ENCODE measurements at places on chromosomes 6 and 20. TPM values are rescaled to one million over a fixed set of nuclear protein-coding genes. Genes with fewer than 3 reads are reported as not detected.

GRCh38 chr20:9066191-9066590, 2.7 kb upstream of the PLCB4 start:
- H3K4me3 ChIP-seq = no peak overlapping the region
- H3K4me1 ChIP-seq = peaks cover 3% of the 10 kb centered on the region
- H3K27me3 ChIP-seq = peaks cover 20% of the 10 kb centered on the region
- DNase-seq = no peak
- H3K27ac ChIP-seq = no peak overlapping the region
- H3K36me3 ChIP-seq = no peaks in the 10 kb centered on the region

GRCh38 chr6:144793744-144794143, 508.6 kb downstream of the UTRN start:
- no peak overlapping the region for H3K4me3 ChIP-seq
- peaks cover 4% of the 10 kb centered on the region for H3K36me3 ChIP-seq
- no peaks in the 10 kb centered on the region for H3K4me1 ChIP-seq
- H3K27me3 ChIP-seq = no peaks in the 10 kb centered on the region
- no peak for DNase-seq
- no peak overlapping the region for H3K27ac ChIP-seq

- H3K27me3 ChIP-seq = no peaks in the 10 kb centered on the region
- no peak for DNase-seq
- H3K4me3 ChIP-seq = no peak overlapping the region
These were observed 2.1 kb upstream of the ZKSCAN4 start for GRCh38 chr6:28254121-28254519.

DNA sequence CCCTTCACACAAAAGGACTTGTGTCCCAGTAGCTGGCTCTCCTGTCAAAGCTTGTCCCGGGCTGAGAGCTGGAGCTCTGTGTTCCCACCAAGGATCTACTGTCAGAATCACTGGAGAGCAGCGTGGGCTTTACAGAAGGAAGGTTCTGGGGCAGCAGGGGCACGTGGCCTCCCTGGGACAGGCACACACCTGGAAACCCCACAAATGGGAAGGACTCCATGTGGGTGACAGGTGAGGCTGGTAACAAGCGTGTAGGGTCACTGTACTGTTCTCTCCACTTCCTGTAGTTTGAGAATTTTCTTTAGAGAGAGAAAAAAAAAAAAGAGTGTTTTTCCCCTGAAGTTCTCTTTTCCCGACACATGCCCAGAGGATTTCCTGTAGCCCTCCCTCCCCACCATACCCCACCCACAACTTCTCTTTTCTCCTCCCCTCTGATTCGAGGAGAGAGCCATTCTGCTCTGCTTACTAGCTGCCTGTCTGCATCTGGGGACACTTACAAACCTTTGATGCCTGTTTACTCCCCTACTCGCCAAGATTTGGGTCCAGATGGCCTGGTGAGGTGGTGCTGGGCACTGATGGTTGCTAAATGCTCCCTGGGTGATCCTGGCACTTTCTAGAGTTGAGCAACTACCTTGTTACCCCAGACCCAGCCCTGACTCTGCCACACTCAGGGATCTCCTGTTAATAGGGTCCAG, 84.1 kb upstream of the SIRPA start:
- peaks cover 15% of the 10 kb centered on the region for H3K4me1 ChIP-seq
- no peaks in the 10 kb centered on the region for H3K27me3 ChIP-seq
- peak overlapping the region; percentile 73 for H3K27ac ChIP-seq

GRCh38 chr20:41158082-41158625, 20.8 kb downstream of the PLCG1 start:
- DNase-seq = no peak
- peaks cover 41% of the 10 kb centered on the region for H3K4me1 ChIP-seq
- H3K27me3 ChIP-seq = no peaks in the 10 kb centered on the region

- H3K27ac ChIP-seq = no peak overlapping the region
- no peaks in the 10 kb centered on the region for H3K27me3 ChIP-seq
- no peaks in the 10 kb centered on the region for H3K4me1 ChIP-seq
- DNase-seq = peak; percentile 84
- H3K4me3 ChIP-seq = no peak overlapping the region
These were observed 94.9 kb upstream of the NT5E start for GRCh38 chr6:85354761-85355618.

DNA sequence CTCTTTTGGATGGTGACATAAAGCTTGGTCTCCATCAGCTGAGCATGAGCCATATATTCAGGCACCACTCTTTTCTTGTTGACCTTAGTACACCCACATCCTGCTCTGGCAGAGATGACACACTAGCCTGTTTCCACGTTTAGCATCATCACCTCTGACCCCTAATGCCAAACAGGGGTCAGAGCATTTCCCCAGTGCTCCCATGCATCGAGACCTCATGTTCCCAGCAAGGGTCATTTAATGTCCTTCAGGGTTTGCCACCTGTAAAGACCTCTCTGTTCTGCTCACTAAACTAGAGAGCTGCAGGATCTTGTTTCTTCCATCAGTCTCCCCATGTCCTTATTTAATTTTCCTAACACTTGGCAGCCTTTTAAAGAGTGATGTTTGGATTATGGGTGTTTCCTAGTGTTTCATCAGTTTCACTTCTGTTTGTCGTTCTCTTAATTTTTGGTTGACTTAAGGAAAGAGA, 97.5 kb downstream of the AIG1 start:
- H3K36me3 ChIP-seq = no peaks in the 10 kb centered on the region
- no peak overlapping the region for H3K27ac ChIP-seq
- no peaks in the 10 kb centered on the region for H3K4me1 ChIP-seq
- H3K27me3 ChIP-seq = no peaks in the 10 kb centered on the region

The PPP1R14C gene
- polyA plus RNA-seq = 0.13 TPM

The TREM2 gene
- 0.74 TPM for polyA plus RNA-seq

The C6orf118 gene
- not detected for polyA plus RNA-seq
